CD4-positive, alpha-beta T cell treated with Interleukin-6 for 4 hours (primary cell): ENCODE measurements at places on chromosomes 1 and 21.

DNA sequence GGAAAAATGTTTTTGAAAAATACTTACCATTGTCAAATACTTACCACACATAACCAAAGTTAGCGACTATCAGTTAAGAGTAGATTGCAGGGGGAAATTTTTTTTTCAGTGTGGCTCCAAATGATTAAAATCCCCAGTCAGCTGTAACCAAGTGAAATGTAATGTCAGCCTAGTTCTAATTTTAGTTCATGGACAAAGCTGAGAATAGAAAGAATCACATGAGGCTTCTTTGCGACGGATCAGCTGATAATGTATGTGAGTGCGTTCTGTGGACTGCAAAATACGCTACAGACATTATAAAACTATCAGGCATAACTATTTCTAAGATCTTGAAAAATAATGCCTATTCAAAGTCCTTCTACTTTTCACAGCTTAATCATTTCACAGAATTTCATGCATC, at the start of gene LRRC39:
TSS of gene LRRC39 (minus strand) at position 166 of the 400 bp plus-strand sequence. CDS start 9,740 bp downstream, outside the sequence.
- DNase-seq: no peak

- DNase-seq: no peak
Measured at GRCh38 chr1:211751438-211751837, 76.0 kb upstream of the NEK2 start.

GRCh38 chr1:153380711-153381110, 5.3 kb upstream of the S100A12 start:
- DNase-seq: no peak

GRCh38 chr21:14382486-14382834, 486 bp downstream of the HSPA13 start:
- DNase-seq: no peak

GRCh38 chr1:98316286-98316905, 345.1 kb upstream of the SNX7 start:
- no peak for DNase-seq

DNA sequence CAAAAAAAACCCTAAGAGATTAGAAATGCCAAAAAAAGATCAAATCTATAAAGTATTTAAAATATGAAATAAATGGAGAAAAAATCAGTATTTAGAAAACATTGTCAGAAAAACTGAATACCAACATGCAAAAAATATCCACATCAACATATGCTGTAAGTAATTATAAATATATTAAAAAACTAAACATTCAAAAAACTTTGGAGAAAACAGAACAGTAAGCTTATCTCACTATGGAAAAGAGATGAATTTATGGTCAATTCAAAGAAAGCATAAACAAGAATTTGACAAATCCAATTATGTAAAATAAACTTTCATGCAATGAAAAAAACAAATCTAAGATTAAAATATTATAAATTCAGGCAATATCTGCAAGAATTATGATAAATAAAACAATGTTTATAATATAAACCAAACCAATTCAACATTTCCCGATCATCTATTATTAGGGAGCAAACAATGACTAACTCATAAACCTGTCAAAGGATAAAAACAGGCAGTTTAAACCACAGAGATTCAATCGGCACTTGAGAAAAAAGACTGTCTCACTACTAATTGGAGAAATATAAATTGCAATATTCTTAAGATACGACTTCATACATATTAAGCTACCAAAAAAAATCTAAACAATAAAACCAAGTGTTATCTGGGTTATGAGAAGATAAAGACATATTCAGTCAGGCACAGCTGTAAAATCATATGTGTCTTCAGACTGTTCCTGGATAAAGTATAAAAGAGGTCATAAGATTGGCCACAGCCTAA, 21.8 kb downstream of the EYA3 start:
- DNase-seq: no peak

DNA sequence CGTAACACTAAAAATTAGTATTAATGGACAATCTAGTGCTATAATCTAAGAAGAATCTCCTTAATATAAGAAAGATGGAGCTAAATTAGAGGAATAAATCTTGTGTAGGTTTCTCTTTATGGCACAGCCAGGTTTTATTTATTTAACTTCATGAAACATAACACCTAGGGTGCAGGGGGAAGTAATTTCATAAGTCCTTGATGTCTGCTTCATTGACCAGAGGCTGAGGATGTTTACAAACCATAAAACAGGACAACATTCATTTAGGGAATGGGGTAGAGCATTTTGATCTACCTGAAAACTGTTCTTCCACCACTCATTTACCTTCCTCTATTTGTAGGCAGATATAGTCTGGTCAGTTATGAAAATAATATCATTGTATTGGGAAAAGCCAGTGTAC, 95.5 kb downstream of the NGF start:
- DNase-seq: no peak
